ENCODE measurements at places on chromosomes 11 and 22.
A peak's percentile ranks its signal among the peaks of the same experiment; 100 is the strongest.

- peaks cover 21% of the 10 kb centered on the region for H3K4me1 ChIP-seq
- DNase-seq = peak; percentile 83
- no peaks in the 10 kb centered on the region for H3K27me3 ChIP-seq
- H3K4me3 ChIP-seq = peak within 1 kb of the TSS; percentile 87
- peaks cover 5% of the 10 kb centered on the region for H3K36me3 ChIP-seq
Observed at GRCh38 chr11:68903288-68904247, at the start of the genes IGHMBP2 and MRPL21. Gene IGHMBP2, plus strand, starts transcription at chr11:68903891. Its CDS starts 62 bp downstream, at chr11:68903953. Gene MRPL21, minus strand, starts transcription at chr11:68903832. Its CDS starts 22 bp downstream, at chr11:68903810.

- H3K36me3 ChIP-seq = no peaks in the 10 kb centered on the region
- no peaks in the 10 kb centered on the region for H3K4me1 ChIP-seq
- H3K27ac ChIP-seq = no peak overlapping the region
- DNase-seq = no peak
- H3K27me3 ChIP-seq = no peaks in the 10 kb centered on the region
- H3K4me3 ChIP-seq = no peak overlapping the region
Observed at GRCh38 chr22:48757985-48758561, 1069.6 kb downstream of the BRD1 start.

GRCh38 chr11:68687986-68688385 is 3.6 kb downstream of the GAL start:
- DNase-seq = no peak
- H3K36me3 ChIP-seq = no peaks in the 10 kb centered on the region
- no peak overlapping the region for H3K27ac ChIP-seq
- no peak overlapping the region for H3K4me3 ChIP-seq

- H3K4me1 ChIP-seq = no peaks in the 10 kb centered on the region
- no peak for DNase-seq
- H3K4me3 ChIP-seq = no peak overlapping the region
- no peak overlapping the region for H3K27ac ChIP-seq
Observed at GRCh38 chr11:10762913-10763421, 11.9 kb downstream of the CTR9 start.

DNA sequence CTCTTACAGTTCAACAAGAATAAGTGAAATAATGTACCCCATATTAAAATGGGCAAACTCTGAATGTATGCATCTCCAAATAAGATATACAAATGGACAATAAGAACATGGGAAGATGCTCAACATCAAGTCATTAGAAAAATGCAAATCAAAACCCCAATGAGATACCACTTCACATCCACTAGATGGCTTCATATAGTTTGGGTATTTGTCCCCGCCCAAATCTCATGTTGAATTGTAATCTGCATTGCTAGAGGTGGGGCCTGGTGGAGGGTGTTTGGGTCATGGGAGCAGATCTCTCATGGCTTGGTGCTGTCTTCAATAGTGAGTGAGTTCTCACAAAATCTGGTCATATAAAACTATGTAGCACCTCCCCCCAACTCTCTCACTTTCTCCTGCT is 5.7 kb downstream of the MPZL2 start:
- peaks cover 8% of the 10 kb centered on the region for H3K4me1 ChIP-seq
- DNase-seq = no peak
- H3K27ac ChIP-seq = no peak overlapping the region
- peaks cover 6% of the 10 kb centered on the region for H3K36me3 ChIP-seq
- H3K4me3 ChIP-seq = no peak overlapping the region

GRCh38 chr11:92227230-92227814 is 2.7 kb downstream of the FAT3 start:
- no peak overlapping the region for H3K4me3 ChIP-seq
- no peaks in the 10 kb centered on the region for H3K36me3 ChIP-seq
- H3K27ac ChIP-seq = no peak overlapping the region
- peaks cover 4% of the 10 kb centered on the region for H3K4me1 ChIP-seq
- DNase-seq = no peak

- H3K4me3 ChIP-seq = no peak overlapping the region
- H3K27me3 ChIP-seq = no peaks in the 10 kb centered on the region
- DNase-seq = no peak
- no peak overlapping the region for H3K27ac ChIP-seq
Observed at GRCh38 chr11:14075118-14076078, 112.9 kb downstream of the SPON1 start.

DNA sequence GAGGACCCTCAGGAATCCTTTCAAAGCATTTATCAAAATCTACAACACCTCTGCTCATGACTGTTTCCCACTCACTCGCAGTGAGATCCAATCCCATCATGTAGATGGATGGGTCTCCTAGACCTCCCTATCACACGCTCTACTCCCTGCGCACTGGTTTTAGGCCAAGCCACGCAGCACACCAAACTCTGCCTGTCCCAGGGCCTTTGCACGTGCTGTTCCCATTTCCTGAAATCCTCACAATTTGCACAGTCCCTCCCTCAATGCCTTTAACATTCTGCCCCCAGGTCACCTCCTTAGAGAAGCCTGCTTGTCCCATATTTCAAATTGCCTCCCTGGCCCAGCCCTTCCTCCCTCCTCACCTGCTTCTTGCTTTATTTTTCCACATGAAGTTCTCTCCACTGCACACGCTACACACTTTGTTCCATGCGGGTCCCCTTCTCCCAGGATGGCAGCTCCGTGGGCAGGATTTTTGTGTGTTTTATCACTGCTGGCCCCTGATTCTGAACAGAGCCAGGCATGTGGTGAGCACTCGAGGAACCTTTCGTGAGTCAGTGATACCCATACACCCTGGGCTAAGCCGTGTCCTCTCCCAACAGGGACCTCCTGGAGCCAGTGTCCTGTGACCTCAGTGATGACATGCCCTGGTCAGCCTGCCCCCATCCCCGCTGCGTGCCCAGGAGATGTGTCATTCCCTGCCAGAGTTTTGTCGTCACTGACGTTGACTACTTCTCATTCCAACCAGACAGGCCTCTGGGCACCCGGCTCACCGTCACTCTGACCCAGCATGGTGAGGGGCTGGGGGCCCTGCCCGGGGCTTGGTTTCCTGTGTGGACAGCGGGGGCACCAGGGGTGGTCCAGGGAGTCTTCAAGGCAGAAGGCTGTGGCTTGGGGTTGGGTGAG is 12.2 kb downstream of the CSF2RB start:
- DNase-seq = no peak
- no peaks in the 10 kb centered on the region for H3K36me3 ChIP-seq
- H3K4me3 ChIP-seq = no peak overlapping the region
- no peaks in the 10 kb centered on the region for H3K27me3 ChIP-seq

GRCh38 chr22:41047801-41048211 is 44.6 kb upstream of the EP300 start:
- no peaks in the 10 kb centered on the region for H3K27me3 ChIP-seq
- H3K27ac ChIP-seq = no peak overlapping the region
- H3K4me1 ChIP-seq = peaks cover 5% of the 10 kb centered on the region
- DNase-seq = no peak

GRCh38 chr11:3954448-3955298 is 99.2 kb downstream of the STIM1 start:
- H3K36me3 ChIP-seq = no peaks in the 10 kb centered on the region
- no peaks in the 10 kb centered on the region for H3K27me3 ChIP-seq
- no peak overlapping the region for H3K4me3 ChIP-seq
- peaks cover 46% of the 10 kb centered on the region for H3K4me1 ChIP-seq
- DNase-seq = no peak

DNA sequence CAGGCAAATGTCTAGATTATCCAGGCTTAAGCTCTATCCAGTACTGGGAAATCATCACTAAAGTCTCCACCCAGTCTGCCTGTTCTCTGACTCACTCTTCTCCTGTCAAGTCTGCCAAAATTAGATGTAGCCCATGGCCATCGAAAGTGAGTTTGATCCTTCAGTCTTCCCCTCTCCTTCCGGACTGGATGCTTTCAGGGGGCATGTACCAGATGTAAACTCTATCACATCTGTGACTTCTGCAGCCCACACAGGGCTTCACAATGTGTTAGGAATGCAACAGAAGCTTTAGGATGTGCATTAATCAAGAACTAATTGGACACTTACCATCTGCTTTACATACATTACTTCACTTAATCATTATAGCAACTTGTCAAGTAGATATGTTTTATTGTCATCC is 12.3 kb downstream of the ME3 start:
- no peaks in the 10 kb centered on the region for H3K4me1 ChIP-seq
- no peak overlapping the region for H3K4me3 ChIP-seq
- no peaks in the 10 kb centered on the region for H3K27me3 ChIP-seq
- H3K27ac ChIP-seq = no peak overlapping the region
- DNase-seq = no peak

DNA sequence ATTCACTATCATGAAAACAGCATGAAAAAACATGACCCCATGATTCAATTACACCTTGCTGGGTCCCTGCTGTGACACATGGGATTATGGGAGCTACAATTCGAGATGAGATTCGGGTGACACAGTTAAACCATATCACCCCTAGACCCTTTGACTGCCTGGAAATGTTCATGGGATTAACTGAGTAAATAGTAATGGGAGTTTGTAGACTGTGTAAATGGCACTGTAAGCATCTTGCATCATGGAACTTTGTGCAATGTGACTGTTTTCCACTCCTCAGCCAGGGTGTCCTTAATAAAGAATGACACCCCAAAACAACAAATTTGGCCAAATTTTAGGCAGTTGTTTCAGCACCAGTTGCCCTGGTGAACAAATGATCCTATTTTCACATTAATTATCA is 7.9 kb upstream of the SLC22A25 start:
- no peak overlapping the region for H3K4me3 ChIP-seq
- H3K36me3 ChIP-seq = no peaks in the 10 kb centered on the region
- no peaks in the 10 kb centered on the region for H3K27me3 ChIP-seq
- no peaks in the 10 kb centered on the region for H3K4me1 ChIP-seq

DNA sequence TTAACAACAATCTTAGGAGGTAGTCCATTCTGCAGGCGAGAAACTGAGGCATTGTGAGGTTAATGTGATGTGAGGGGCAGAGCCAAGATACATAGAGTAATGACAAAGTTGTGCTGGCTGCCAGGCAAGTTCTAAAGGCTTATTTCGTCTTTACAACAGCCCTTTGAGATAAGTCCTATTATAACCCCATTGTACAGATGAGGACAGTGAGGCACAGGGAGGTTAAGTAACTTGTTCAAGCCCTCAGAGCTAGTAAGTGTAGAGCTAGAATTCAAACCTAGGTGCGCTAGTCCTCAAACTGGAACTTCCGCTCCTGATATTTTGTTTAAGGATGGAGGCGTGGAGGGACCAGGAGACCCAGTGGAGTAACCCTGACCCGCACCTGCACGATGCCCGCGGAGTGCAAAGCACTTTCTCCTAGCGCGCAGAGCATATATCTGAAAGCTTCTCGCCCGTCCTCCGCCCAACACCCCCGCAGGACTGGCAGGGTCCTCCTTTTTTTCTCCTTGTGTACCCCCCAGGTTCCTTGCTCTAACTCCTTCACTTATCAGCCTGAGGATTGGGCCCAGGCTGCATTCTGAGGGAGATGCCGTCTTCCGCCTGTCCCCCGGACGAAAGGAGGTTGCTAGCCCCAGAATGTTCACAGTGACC is 4.9 kb upstream of the FLI1 start:
- no peaks in the 10 kb centered on the region for H3K36me3 ChIP-seq
- no peak for DNase-seq
- peaks cover 35% of the 10 kb centered on the region for H3K27me3 ChIP-seq
- no peak overlapping the region for H3K27ac ChIP-seq
- peaks cover 58% of the 10 kb centered on the region for H3K4me1 ChIP-seq

DNA sequence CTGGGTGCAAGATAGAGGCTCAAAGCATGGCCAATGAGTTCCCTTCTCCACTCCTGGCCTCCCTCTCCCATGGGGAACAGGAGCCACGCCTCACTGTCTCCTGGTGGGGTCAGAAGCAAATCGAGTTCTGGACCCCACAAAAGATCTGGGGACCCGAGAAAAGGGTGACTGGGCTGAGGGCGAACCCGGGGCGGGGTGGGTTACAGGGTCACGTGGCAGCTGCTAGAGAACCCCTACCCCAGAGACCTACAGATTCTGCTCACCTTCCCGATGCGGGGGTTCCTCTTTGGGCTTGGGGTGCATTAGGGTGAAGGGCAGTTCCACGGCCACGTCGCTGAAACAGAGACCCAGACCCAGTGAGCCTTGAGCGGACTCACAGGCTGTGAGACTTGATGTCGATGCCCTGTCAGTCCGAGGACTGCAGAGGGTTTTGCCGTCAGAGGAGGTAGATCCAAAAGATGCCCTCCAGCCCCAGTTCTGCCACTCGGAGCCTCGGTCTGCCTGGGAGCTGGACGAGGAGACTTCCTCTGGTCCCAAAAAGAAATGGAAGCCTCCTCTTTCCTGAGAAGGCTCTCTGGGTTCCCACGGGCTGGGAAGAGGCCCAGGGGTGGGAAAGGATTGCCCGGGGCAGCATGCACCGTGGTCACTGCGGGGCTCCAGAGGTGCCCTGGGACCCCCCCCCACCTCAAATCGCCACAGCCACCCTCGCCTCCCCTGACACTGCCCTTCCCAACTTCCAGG is 28.2 kb downstream of the TPBGL start:
- no peak overlapping the region for H3K27ac ChIP-seq
- no peak overlapping the region for H3K4me3 ChIP-seq
- H3K4me1 ChIP-seq = no peaks in the 10 kb centered on the region
- no peaks in the 10 kb centered on the region for H3K27me3 ChIP-seq
- DNase-seq = no peak
- no peaks in the 10 kb centered on the region for H3K36me3 ChIP-seq

DNA sequence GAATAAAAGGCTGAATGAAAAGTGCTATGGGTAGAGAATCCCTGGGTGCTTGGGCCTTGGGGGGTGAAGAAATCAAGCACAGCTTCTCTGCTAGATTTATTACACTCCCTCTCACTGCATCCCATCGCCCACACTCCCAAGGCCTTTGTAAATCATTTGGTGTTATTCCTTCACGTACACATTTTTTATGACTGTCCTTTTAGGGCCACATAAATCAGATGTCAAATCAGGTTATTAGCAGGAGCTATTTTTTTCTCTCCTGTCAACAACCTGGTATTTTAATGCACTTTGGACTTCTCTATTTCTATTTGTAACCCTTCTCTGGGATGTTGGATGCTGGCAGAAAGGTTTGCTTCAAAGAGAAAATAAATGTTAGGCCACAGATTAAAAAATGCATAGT is 408.8 kb downstream of the INSC start:
- H3K27me3 ChIP-seq = no peaks in the 10 kb centered on the region
- no peak overlapping the region for H3K4me3 ChIP-seq
- H3K27ac ChIP-seq = no peak overlapping the region
- no peaks in the 10 kb centered on the region for H3K36me3 ChIP-seq
- no peaks in the 10 kb centered on the region for H3K4me1 ChIP-seq
- no peak for DNase-seq

- peak within 1 kb of the TSS; percentile 37 for H3K27ac ChIP-seq
- DNase-seq = peak; percentile 91
- H3K36me3 ChIP-seq = no peaks in the 10 kb centered on the region
- H3K4me1 ChIP-seq = peaks cover 5% of the 10 kb centered on the region
Observed at GRCh38 chr11:68003846-68004550, at the start of gene UNC93B1. Gene UNC93B1, minus strand, starts transcription at chr11:68004097. Its CDS starts 54 bp downstream, at chr11:68004043.

GRCh38 chr11:41926339-41926738 is 466.9 kb upstream of the LRRC4C start:
- H3K27me3 ChIP-seq = no peaks in the 10 kb centered on the region
- H3K36me3 ChIP-seq = no peaks in the 10 kb centered on the region
- no peak overlapping the region for H3K27ac ChIP-seq
- no peaks in the 10 kb centered on the region for H3K4me1 ChIP-seq
- H3K4me3 ChIP-seq = no peak overlapping the region

All from thyroid gland (tissue), 4 donors.